ENCODE measurements at places on chromosomes 11 and 22.

DNA sequence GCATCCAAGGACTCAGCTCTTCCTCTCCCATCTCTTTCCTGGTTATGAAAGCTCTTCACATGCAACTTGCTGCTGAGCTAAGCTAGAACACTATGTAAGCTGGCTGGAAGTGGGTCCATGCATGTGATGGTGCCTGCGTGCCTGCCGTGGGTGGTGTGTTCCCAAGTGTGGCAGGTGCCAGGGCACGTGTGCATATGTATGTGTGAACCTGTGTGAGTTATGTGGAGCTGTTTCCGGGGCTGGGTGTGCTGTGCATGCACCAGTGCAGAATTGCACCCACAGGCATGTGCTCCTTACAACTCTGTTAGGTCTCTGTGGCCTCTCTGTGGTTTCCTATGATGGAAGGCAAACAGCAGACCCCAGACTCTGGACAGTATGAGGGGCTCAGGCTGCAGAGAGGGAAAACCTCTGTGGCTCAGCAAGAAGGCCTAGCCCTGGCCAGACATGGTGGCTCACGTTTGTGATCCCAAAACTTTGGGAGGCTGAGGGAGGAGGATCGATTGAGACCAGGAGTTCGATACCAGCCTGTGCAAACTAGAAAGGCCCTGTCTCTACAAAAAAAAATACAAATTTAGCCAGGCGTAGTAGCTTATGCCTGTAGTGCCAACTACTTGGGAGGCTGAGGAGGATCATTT, 4.1 kb upstream of the P2RY6 start:
- DNase-seq = no peak

DNA sequence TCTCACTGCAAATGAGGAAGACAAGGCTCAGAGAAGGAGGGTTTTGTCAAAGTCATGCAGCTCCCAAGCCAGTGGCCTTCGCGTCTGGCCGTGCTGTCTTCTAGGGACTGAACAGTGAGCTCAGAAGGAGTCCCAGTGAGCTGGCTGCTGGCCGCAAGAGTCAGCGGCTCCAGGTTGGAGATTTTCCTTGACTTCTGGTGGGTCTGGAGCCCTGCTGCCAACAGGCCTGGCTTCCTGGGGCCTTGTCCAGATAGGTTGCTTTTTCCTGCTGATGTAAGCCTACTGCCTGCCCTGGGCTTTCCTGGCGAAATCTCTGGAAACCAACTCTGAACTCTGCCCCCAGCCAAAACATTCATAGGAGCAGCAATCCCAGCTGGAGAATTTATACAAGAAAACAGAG, 272.7 kb upstream of the CADM1 start:
- DNase-seq = no peak

DNA sequence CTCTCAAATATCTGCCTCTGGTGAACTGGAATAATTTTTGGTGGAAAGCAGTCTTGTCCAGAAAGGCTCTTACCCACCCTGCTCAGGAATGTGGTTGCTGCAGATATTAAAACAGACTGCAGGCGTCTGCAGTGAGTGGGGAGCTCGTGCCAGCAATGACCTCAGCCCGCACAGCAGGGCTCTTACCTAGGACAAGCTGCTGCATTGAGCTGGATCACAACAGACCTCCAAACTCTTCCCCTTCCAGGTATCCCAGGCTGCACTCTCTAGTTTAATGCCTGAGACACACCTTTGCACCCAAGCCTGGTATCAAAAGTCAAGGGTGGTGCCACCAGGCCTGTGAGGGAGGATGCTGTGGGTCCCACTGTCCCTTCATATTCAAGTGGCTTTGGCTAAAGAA, 69.7 kb upstream of the CDON start:
- DNase-seq = no peak

- DNase-seq = no peak
These were observed 242.6 kb upstream of the FAT3 start for GRCh38 chr11:91981995-91982394.

DNA sequence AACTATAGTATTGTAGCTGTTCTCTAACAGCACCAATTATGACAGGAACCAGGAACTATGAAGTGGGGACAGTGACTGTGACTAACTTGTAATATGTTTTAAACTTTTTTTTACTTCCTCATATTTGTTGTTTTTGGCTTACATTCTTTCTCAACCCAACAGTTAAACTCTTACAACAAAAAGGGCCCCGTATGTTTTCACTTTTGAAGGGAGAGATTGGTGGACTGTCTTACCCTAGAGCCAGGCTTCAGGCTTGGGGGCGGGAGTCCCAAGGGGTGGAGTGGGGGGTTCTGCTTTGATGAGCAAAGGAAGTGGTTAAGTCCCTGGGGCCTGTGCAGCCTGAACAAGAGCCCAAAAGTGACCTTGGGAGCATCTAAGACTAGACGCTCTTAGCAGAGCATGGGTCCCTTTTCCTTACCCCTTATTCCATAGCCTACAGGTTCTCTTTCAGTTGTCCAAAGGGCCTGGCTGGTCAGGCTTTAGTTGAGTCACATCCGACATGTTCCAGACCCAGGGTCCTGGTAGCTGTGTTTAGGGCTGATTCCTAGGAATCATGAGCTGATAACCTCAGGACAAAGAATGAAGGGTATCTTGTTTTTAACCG, 38.8 kb downstream of the STIM1 start:
- no peak for DNase-seq

GRCh38 chr22:35840302-35840739, 122.6 kb downstream of the APOL5 start:
- peak; percentile 98 for DNase-seq

DNA sequence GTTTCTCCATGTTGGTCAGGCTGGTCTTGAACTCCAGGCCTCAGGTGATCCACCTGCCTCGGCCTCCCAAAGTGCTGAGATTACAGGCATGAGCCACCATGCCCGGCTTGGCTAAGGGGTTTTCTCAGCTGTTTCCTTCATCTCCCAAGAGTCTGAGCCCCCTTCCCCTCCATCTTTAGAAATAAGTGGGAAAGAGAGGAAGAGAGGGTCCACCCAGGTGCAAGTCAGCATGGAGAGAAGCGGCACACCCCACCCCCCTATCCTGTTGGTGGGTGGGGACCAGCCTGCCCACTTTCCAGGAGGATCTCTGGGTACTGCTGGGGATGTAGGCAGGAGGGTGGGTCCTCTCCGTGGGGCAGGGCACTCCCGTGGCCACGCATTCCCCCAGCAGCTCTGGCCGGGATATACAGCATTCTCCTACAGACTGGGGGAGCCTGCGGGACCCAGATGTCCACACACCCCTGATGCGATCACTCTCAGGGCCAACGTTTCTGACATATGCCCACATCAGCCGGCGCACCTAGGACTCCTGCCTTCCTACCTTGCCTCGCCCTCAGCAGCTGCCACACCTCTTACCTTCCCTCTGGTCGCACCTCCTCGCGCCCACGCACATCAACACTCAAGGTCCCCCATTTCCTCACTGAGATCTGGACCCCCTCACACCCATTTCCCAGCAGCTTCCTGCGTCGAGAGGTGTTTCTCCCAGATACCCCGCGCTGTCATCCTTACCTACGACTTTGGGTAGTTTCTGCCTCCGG, 8.9 kb downstream of the SCARF2 start:
- no peak for DNase-seq

DNA sequence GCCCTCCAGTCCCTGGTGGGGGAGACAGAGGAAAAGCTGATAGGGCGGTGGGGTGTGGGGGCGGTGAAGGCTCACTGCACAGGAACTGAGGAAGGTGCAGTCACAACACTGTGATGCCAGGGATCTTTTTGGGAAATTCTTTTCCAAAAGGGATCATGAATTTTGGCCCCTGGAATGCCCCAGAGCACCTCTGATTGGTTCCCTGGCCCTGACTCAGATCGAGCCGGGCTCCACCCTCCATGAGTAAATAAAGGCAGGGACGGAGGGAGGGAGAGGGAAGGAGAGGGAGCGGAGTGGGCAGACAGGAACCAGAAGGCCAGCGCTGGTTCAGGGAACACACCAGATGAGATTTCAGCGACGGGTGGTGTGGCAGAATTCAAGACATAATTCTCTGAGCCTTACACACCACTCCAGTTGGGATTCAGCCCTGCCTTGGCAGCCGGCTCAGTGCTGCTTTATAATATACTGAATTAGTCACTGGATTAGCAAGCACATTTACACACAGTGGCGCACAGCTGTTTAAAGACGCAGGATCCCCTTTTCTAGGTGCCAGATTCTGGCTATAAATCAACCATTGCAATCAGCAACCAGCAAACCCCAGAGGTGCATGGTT, 80.3 kb downstream of the ETS1 start:
- no peak for DNase-seq

- DNase-seq = no peak
These were observed 37.5 kb upstream of the NNMT start for GRCh38 chr11:114258696-114259095.

GRCh38 chr11:28735511-28735910, 627.3 kb downstream of the METTL15 start:
- no peak for DNase-seq

GRCh38 chr22:26382782-26383181, 46.3 kb upstream of the ASPHD2 start:
- DNase-seq = no peak

GRCh38 chr11:16086229-16086819, 270.0 kb downstream of the SOX6 start:
- no peak for DNase-seq

GRCh38 chr22:20147237-20147988, 3.4 kb downstream of the CCDC188 start:
- DNase-seq = no peak

DNA sequence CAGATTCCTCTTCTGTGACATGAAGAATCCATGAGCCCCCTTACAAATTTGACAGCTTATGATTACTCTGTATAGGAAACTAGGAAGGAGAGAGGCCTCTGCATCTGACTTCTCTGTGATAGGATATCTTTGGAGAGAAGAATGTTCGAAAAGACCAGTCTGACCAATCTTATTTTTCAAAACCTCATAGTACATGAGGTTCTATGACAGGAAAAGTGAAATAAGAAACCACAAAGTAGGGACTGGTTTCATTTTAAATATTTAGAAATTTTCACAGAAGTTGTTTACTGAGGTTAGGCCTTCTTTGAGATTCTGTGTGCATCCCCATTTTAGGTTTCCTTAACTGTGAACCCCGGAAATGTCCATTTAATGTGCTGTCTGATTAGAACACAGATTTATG, 2.1 kb upstream of the OR4X1 start:
- no peak for DNase-seq

DNA sequence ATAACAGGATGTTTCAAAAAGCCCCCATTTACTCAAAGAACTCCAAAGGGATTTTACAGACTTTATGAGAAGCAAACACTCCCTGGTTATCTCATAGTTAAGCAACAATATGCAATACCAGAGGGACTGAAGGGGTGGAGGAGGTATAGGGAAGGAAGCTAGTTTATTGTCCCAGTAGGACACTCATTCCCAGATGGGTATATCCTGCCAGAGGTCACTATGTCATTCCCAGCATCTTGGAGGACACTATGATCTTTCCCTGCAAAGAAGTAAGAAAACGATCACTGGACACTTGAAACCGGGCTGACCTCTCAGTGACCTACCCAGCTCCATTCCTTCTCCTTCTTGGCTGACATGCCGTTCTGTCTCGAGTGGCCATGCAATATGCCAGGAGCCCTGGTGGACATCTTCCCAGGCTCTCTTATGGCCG, 114.5 kb downstream of the NAT10 start:
- no peak for DNase-seq
